NCI-H226 (cell line): ENCODE measurements at places on chromosomes 1 and 21.
A peak's percentile ranks its signal among the peaks of the same experiment; 100 is the strongest.

DNA sequence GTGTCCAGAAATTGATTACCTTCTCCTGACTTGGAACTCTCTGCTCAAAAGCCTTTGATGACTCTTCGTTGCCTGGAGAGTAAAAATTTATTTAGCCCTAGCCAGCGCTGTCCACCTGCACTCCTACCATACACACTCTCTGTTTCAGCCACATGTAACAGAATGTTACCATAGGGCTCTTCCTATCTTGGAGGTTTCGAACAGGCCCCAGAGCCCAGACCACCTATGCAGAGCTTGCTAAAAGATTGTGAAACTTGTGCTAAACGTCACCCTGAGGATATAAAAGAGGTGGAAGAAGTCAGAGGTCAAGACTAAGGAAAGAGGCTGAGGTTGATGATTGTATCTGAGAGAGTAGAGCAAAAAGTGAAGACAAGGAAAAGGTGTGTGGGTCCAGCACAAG lies 237.0 kb upstream of the HOOK1 start:
- DNase-seq, result no peak

DNA sequence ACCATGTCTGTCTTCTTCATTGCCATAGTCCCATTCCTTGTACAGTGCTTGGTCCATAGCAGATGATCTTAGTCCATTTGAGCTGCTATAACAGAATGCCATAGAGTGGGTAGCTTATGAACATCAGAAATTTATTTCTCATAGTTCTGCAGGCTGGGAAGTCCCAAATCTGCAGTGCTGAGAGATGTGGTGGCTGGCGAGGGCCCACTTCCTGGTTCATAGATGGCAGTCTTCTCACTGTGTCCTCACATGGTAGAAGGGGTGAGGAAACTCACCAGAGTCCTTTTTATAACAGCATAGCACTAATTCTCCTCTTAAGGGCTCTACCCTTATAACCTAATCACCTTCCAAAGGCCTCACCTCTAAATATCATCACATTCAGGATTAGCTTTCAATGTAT lies 23.1 kb upstream of the RAP1A start:
- DNase-seq, result no peak

GRCh38 chr21:36260802-36261201 lies 59.2 kb upstream of the MORC3 start:
- no peak for DNase-seq

GRCh38 chr1:164618202-164618564 lies 59.2 kb downstream of the PBX1 start:
- no peak for DNase-seq

DNA sequence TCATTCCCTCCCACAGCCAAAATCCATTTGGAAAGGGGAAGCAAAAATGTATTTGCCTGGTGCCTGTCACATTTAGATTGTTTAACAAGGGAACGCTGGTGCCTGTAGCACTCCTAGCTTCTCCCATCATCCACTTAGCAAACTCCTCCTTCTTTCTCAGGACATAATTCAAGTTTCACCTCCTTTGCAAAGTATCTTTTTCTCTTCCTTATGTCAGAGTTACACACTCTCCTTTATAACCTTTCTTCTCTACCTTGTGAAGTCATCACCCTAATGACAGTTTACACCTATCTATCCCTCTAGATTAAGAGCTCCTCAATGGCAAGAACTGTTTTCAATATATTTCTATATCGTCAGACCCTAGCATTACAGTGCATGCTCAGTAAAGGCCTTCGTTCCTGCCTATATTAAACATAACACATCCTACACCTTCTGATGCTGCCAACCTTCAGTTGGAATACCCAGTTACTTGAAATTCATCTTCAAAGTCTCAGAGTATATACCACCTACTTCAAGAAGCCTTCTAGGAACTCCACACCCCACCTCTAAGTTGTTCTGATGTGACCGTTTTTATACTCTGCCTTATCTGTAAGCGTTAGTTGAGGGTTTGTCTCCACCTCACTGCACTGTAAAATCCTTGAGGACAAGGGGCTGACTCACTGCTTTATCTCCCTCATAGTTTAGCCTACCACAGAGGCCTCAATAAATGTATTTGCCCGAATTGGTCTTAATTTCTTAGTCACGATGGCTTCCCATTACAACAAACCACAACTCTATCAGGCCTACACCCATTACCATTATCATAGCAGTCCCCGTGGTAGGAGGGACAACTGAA lies 1.0 kb upstream of the EPS15 start:
- DNase-seq, result peak; percentile 86

DNA sequence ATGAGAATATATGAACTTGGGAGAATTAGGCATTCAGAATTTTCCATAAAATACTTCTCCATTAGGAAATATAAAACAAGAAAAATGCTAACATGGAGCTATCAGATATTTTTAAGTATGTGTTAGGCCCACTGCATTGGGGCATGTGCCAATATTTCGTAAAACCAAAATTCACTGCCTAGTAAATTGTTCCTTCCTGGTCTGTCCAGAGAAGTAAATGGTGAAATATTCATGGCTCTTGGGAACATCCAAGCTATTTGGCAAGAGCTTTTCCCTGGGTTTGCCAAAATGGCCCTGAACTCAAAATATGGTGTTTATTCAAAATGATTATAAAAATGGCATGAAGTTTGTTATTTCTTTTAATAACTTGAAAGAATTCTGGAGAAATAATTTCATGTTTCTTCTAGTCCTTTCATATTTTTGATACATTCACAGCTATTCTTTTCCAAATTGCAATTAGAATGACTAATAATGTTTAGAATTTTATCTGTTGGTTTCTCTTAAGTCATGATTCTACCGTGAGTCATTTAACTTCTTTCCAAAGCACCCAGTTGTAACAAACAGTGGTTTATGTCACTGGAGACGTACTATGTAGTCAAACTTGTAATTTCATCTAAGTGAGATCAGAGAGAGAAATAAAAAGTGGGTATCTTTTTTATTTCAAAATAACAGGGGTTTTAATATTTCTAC lies 25.7 kb upstream of the SLC19A2 start:
- DNase-seq, result peak; percentile 72

- no peak for DNase-seq
These were observed 23.0 kb upstream of the LRRC8C start for GRCh38 chr1:89609781-89610456.

DNA sequence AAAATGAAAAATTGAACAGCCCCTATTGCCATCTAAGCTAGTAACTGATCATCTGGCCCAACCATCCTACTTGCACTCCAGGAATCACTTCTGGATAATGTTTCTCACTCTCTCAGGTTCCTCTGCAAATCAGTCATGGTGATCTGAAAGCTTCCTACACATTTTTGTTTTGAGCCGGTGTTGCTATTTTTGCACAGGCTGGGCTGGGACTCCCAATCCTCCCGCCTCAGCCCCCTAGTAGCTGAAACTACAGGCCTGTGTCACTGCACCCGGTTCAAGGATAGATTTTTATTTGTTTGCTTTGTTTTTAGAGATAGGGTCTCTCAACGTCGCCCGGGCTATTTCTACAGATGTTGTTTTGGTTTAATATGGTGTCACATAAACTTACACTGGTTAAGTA lies 40.5 kb upstream of the HMCN1 start:
- DNase-seq, result no peak

DNA sequence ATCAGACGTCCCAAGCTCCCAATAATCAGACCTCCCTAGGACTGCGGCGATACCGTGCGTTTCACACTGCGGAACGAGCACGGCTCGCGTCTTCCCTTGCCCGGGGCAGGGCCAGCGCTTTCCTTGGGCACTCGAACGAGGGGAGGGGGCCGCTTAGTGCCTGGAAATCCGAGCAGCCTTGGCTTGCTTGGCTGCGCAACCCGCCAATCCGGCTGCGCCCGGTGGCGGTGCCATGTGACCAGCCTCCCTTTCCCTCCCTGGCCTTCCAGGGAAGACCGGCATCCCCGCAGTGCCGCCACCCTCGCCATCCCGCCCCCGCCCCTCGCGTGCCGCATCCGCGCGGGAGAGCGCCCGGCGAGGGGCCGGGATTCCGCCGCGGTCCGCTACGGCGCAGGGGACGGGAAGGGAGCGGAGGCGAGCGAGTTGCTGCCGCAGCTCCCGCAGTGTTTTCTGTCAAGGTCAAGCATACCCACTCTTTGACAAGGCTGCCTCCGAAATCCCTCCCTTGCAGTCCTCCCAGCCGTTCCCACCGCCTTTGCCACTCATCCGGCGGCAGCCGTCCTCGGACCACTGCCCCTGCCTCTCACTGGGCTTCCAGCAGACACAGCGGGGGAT lies 8.3 kb upstream of the RNF19B start:
- DNase-seq, result no peak

DNA sequence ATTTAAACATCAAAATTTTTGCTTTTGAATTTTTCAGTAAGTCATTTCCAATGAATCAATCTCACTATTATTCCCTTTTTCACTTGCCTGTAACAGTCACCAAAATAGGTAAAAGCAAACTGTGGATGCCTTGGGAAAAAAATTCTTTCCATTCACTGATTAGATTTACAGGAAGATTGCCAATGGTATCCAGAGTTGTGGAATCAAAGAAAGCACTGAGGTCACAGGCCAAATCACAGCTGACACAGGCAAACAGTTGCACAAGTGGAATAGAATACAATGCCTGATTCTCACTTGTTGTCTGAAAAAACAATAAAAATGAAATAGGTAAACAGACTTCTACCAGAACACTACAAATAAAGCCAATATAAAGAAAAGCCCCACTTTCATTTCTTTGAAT lies 48.4 kb downstream of the LTN1 start:
- DNase-seq, result no peak

- no peak for DNase-seq
These were observed 1.4 kb downstream of the PRSS38 start for GRCh38 chr1:227816750-227817446.
